ENCODE measurements at places on chromosomes 2 and 18. TPM values are rescaled to one million over a fixed set of nuclear protein-coding genes. Genes with fewer than 3 reads are reported as not detected.

Gene RMDN2
- total RNA-seq, result 4.4 TPM

GRCh38 chr2:240896871-240897692 is 1.1 kb upstream of the MAB21L4 start:
- H3K4me1 ChIP-seq, result peaks cover 6% of the 10 kb centered on the region
- no peaks in the 10 kb centered on the region for H3K36me3 ChIP-seq
- no peak overlapping the region for H3K4me3 ChIP-seq
- no peak overlapping the region for H3K27ac ChIP-seq

DNA sequence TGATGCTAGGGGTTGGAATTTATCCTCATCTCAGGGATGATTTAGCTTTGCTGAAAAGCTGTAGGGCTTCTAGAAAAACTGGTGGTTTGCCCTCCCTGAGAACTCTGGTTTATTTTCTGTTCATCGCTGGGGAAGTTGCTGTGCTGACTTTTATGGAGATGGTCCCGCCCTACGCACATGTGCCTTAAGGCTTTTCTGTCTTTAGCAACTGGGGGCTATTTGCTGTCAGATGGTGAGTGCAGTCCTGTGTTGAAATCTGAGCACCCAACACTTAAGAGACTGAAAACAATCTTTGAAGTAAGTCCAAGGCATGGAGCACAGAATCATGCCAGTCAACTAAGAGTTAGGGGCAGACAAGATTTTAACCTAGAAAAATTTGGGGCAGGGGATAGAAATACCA is 2148.4 kb upstream of the CELF4 start:
- H3K27me3 ChIP-seq, result no peaks in the 10 kb centered on the region
- H3K4me3 ChIP-seq, result no peak overlapping the region
- DNase-seq, result no peak
- H3K4me1 ChIP-seq, result no peaks in the 10 kb centered on the region
- H3K36me3 ChIP-seq, result no peaks in the 10 kb centered on the region
- no peak overlapping the region for H3K27ac ChIP-seq

DNA sequence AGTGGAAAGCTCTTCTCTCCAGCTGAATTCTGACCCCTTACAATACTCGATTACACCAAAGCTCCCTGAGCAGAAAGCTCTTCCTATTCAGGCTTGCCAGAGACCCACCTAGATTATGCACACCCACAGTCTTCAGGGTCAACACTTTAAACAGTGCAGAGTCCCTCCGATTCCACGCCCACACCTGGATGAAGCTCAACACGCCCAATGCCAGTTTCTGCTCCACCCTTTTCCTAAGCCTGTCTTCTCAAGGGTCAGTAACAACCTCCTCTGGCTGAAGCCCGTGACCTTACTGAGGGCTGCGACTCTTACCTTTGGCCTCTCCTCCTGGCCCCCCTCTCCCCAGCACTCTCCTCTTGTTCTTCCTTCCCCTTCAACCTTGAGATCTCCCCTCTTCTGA is 492.0 kb upstream of the SALL3 start:
- 0 out of 2 replicates have a peak, but pooled peaks cover 2% of the 10 kb centered on the region for H3K27me3 ChIP-seq
- no peak for DNase-seq
- H3K4me3 ChIP-seq, result no peak overlapping the region
- no peaks in the 10 kb centered on the region for H3K4me1 ChIP-seq
- H3K36me3 ChIP-seq, result no peaks in the 10 kb centered on the region

DNA sequence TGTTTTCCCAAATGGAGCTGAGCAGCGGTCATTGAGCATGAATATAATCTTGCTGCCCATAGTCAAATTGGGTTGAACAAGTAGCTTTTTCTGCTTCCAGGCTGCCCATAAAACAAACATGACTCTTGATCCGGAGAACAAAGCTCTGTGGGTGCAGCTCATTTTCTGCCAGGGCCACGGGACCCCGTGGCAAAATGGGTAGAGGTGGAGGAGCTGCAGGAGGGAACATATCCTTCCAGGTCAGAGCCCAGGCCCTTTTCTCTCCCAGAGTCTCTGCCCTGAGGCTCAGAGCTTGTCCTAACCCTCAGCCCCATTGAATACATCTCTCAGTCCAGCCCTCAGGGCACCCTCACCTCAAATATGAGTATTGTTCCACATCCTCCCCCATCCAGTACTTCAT is 151.6 kb upstream of the TWIST2 start:
- H3K4me3 ChIP-seq, result no peak overlapping the region
- no peaks in the 10 kb centered on the region for H3K4me1 ChIP-seq
- no peaks in the 10 kb centered on the region for H3K36me3 ChIP-seq
- DNase-seq, result no peak
- no peak overlapping the region for H3K27ac ChIP-seq

GRCh38 chr2:65710779-65711295 is 278.4 kb upstream of the SPRED2 start:
- no peaks in the 10 kb centered on the region for H3K36me3 ChIP-seq
- DNase-seq, result no peak
- H3K4me1 ChIP-seq, result no peaks in the 10 kb centered on the region

Gene HS6ST1
- 22.0 TPM for total RNA-seq

Gene KLHL41
- 0.72 TPM for total RNA-seq

Data from Panc1 (cell line).